ENCODE measurements at places on chromosomes 13 and 19.
A peak's percentile ranks its signal among the peaks of the same experiment; 100 is the strongest.

DNA sequence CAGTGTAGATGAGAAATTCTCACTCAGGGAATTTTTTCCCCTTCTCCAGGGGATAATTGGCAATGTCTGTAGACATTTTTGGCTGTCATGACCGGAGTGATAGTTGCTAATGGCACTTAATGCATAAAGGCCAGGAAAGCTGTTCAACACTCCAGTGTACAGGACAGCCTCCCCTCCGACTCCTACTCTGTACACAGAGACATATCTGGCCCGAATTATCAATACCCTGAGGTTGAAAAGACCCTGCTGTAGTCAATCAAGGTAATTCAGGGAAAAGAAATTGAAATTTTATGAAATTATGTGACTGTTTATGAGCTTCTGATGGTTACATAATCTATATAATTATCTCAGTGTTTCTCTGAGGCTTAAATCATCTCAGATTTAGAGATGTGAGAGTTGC, 720.7 kb downstream of the OLFM4 start:
- DNase-seq, result no peak

DNA sequence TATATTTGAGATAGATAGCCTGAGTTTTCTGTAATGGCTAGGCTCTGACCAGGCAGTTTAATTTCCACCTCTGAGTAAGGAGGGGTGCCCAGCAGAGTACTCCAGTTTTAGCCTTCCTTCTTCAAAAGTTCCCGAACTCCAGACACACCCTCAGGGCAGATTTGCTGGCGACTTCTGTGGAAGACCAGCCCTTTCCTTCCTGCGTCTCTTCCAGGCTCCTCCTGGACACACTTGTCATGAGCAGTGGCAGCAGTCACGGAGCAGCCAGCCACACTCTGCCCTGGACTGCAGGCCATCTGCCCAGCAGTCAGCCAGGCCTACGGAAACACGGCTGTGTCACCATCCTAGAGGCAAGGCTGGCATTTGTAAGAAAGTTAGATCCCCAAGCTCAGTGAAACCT, 6.6 kb upstream of the FLT1 start:
- DNase-seq, result no peak

GRCh38 chr13:73995736-73996135, 138.5 kb downstream of the KLF12 start:
- no peak for DNase-seq

DNA sequence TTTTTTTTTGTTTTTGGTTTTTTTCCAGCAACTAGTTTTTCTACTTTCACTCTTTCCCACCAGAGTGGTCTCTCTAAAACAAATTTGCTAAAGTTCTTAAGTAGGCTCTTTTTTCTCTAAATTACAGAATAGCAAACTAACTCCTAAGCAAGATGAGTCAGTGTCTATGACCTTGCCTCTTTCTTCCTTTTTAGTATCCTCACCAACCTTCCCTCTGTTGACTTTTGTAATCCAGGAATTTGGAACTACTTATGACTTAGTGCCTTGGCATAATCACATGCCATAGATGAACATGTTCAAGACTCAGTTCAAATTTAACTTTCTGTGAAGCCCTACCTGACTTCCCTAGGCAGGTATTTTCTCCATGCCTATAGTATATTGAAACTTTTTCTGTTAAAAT, 32.3 kb upstream of the AKAP11 start:
- no peak for DNase-seq

DNA sequence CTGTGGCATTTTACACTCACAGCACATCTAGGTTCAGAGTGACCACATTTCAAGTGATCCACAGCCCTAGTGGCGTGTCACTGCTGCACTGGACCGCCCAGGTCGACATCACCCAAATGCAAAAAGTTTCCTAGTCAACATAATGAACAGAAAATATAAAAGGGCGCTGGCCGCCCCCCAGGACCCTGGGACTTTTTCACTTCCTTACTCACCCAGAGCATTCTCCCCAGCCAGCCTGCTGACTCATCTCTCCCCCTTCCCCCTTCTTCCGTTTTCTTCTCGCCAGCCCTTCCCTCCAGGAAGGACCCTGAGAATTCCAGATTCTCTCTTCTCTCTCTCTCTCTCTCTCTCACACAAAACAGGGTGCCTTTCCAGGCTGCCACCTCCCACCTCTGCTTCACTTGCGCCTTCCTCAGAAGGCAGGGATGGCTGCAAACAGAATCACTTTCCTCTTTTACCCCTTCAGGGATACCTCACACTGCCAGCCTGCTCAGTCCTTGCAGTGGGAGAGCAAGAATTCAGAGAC, 21.0 kb upstream of the GRWD1 start:
- no peak for DNase-seq

DNA sequence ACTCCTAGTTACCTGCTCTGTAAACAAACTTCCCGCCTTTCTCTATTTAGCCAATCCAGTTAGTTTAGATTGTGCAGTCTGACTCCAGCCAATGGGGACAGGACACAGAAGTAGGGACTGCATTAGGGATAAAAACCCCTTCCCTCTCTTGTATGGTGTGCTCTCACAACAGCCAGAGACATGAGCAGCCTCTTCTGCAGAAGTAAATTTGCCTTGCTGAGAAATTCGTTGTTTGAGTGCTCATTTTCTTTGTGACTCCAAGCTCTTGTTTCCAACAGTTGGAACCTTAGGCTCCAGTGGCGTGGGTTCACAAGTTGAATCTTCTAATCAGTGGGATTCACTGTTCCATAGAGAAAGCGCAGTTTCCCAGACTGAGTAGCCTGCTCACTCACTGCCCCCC, 66.1 kb downstream of the ZNF93 start:
- no peak for DNase-seq

DNA sequence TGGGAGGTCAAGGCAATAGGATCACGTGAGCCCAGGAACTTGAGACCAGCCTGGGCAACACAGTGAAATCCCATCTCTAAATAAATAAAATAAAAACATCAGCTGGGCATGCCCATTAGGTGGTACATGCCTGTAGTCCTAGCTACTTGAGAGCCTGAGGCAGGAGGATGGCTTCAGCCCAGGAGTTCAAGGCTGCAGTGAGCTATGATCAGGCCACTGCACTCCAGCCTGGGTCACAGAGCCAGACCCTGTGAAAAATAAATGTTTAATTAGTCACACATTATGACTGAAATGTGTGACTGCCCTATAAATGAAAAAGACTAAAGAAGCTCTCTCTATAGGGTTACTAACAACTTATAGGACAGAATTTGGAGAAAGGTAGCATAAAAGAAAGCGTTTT, 37.7 kb downstream of the USP12 start:
- DNase-seq, result no peak

DNA sequence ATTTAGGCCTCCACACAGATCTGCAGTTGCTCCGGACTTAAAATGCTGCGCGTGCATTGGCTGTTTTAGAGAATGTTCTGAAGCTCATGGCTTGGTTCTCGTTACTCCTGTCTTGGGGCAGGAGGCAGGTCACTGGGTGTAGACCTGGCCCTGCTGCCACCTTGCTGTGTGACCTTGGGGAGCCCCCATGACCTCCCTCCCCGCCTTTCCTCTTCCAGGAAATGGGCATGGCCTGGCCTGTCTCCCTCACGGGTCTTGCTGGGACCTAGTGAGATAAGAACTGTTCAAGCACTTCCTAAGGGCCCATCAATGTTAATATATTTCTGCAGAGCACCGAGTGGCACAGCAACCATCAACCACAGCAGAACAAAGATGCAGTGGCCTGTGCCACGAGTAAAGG, 49.4 kb downstream of the KLF2 start:
- no peak for DNase-seq

GRCh38 chr13:21826214-21827015, 155.5 kb downstream of the FGF9 start:
- DNase-seq, result no peak

- DNase-seq, result no peak
These were observed 239.0 kb downstream of the RGCC start for GRCh38 chr13:41696163-41697003.

- no peak for DNase-seq
These were observed 55.4 kb upstream of the UBL3 start for GRCh38 chr13:29905845-29906244.

DNA sequence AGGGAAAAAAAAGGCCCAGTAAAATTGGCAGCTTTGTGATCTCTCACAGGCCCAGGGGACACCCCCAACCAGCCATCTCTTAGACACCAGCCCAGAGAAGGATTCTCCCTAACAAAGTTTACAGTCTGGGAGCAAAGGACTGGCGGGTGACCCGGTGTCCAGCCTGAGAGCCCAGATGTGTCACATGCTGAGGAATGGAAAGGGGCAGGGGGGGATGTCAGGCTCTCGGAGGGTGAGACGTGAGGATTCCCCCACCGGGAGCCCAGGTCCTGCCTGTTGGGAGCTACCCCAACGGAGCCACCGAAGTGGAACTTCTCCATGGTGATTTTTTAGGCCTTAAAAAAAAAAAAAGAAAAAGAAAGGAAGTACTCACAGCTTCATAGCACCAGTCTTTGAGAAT, 4.8 kb upstream of the CTXN1 start:
- DNase-seq, result no peak

DNA sequence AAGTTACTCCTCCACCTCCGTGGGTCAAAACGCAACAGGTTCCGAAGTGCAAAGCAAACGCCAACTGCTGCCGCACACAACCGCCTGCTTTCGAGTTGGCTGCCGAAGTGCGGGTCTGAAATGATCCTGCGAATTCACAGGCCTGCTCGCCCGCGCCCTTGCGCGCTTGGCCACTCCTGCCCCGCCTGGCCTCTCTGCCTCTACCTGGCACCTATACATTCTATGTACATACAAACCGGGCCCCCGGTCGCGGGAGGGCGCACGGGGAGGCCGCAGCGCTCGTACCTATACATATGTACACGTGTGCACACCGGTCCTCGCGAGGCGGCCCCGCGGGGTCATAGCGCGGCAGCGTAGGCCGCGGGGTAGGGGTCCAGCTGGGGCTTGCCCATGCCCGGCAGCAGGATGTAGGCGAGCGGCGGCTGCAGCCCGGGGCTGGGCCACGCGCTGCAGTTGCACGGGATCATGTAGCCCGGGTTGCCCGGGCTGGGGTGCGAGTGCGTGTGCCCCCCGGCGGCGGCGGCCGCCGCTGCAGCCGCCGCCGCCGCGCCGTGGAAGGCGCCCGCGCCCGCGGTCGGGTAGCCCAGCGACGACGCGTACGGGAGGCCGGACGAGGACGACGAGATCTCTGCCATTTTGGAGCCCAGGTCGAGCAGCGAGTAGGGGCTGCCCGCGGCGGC, 1.3 kb downstream of the SOX21 start:
- no peak for DNase-seq

- no peak for DNase-seq
These were observed 3.5 kb downstream of the MYO9B start for GRCh38 chr19:17078920-17079709.

GRCh38 chr19:34960103-34960805, 3.8 kb downstream of the ZNF792 start:
- DNase-seq, result no peak

GRCh38 chr13:111184458-111185401, 69.6 kb downstream of the ARHGEF7 start:
- DNase-seq, result no peak

- DNase-seq, result no peak
These were observed 33.6 kb downstream of the LMO7 start for GRCh38 chr13:75669706-75670105.

GRCh38 chr19:38395381-38396114, 7.1 kb downstream of the SPRED3 start:
- DNase-seq, result no peak

- no peak for DNase-seq
These were observed 7.2 kb downstream of the TFDP1 start for GRCh38 chr13:113591750-113592149.

DNA sequence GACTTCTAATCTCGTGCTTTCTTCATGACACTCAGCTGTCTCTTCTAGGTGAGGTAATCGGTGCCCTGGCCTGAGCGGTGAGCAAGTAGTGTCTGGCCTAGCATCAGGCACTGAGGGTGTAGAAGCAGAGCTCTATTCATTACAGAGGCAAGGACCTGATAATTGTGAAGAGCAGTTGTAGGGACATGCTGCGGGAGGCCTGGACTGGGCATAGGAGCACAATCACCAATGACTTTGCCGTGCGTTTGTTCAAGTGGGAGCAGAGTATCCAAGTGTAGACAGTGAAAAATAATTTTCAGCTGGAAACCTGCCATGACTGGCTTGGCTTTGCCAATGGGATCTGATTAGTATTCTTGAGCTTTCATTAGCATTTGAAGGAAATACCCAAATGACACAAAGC, 32.1 kb upstream of the DCLK1 start:
- peak; percentile 37 for DNase-seq

DNA sequence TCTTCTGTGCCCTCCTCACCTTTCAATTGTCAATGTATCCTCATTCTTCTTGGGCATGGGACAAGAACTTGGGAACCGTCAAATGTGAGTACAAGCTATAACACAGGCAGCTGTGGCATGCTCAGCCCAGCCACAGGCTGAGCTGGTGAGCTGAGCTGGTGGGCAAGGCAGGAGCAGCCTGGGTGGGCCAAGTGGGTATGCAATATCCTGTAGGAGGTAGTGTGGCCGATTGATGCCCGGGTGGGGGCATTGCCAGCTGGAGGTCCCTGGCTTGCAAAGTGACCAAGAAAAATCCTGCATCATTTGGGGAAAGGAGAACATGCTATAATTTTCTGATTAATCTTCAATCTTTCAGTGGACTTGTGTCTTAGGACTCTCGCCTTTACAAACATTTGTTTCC, 507.2 kb upstream of the SLC10A2 start:
- no peak for DNase-seq

- no peak for DNase-seq
These were observed 1.1 kb downstream of the LNX2 start for GRCh38 chr13:27619093-27619727.

DNA sequence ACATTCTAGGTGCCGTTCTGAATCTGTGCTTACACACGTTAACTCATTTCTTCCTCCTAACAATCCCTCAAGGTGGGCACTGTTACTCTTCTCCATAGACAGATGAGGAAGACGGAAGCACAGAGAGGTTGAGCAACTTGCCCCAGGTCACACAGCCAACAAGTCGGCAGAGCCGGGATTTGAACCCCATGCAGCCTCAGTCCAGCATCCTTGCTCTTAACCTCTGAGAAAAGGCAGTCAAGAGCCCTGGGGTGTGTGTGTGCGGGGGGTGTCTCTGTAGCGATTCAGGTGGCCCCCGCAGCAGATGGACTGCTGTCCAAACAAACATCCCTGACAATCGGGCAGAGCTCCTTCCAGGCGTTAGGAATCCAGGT, 6.3 kb downstream of the PTPRS start:
- no peak for DNase-seq

GRCh38 chr13:40920826-40921225, 98.3 kb downstream of the ELF1 start:
- DNase-seq, result no peak

- no peak for DNase-seq
These were observed 158.7 kb downstream of the SLC7A1 start for GRCh38 chr13:29436721-29437280.

- no peak for DNase-seq
These were observed at the start of gene UBE2M for GRCh38 chr19:58558066-58558622. TSS of gene UBE2M (minus strand) at chr19:58558611. CDS start at chr19:58558381, 230 bp downstream.

GRCh38 chr13:77388944-77389624, 62.2 kb upstream of the MYCBP2 start:
- DNase-seq, result no peak

- DNase-seq, result no peak
These were observed 8.4 kb downstream of the NPHS1 start for GRCh38 chr19:35843676-35844481.

GRCh38 chr13:98746968-98747367, 5.5 kb downstream of the SLC15A1 start:
- no peak for DNase-seq
